ENCODE measurements at places on chromosomes 5 and 9.

DNA sequence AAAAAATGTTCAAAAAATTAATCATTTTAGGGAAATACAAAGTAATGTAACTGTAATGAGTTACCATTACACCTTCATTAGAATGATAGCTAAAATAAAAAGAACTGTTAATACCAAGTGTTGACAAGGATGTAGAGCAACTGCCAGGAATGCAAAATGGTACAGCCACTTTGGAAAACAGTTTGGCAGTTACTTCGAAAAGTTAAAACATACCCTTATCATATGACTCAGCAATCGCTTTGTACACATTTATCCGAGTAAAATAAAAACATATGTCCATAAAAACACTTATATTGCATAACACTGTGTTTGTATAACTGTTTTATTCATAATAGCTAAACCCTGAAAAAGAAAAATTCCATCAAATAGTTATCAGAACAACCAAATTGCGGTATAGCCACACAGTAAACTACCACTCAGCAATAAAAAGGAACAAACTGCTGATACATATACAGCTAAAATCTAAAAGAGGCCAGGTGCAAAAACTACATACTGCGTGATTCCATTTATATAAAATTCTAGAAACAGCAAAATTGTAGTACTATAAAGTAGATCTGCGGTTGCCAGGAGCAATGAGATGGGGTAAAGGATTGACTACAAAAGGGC, 61.7 kb downstream of the RFX3 start:
- no peak for DNase-seq

GRCh38 chr5:111739416-111739815, 17.6 kb downstream of the NREP start:
- no peak for DNase-seq

GRCh38 chr9:132748450-132748849, 78.2 kb downstream of the GTF3C4 start:
- DNase-seq: no peak

GRCh38 chr9:18385696-18386490, 88.1 kb upstream of the ADAMTSL1 start:
- no peak for DNase-seq

DNA sequence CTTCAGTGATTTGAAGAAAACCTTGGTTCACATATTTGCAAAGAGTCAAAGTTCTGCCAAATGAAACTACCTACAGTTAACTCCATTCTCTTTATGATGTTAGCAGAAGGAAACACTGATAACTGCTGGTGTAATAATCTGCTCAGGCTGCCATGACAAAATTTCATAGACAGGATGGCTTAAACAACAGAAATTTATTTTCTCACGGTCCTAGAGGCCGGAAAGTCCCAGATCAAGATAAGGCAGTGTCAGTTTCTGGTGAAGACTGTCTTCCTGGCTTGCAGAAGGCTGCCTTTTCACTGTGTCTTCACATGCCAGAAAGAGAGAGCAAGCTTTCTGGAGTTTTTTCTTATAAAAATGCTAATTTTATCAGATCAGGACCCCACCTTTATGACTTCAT, 102.4 kb upstream of the PARP8 start:
- DNase-seq: no peak

DNA sequence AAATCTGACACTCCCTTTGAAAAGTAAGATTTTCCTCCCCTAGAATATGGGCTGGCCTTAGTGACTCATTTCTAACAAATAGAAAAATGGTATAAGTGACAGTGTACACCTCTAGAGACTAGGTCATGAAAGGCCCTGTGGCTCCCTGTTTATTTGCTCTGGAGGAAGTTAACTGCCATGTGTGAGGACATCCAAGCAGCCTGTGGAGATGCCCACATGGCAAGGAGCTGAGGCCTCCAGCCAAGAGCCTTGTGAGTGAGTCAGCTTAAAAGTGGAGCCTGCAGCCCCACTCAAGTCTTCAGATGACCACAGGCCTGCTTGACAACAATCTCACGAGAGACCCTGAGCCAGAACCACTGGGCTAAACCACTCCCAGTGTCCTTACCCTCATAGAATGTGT, 128.1 kb upstream of the LHFPL2 start:
- DNase-seq: no peak

- no peak for DNase-seq
Measured at GRCh38 chr5:149387081-149387631, 8.1 kb upstream of the IL17B start.

- no peak for DNase-seq
Measured at GRCh38 chr5:12013351-12013750, 109.1 kb upstream of the CTNND2 start.

GRCh38 chr9:95461448-95462248, 55.1 kb downstream of the PTCH1 start:
- DNase-seq: no peak

- DNase-seq: no peak
Measured at GRCh38 chr9:133140606-133141005, 19.6 kb upstream of the RALGDS start.

GRCh38 chr5:128572051-128572929, 34.2 kb upstream of the FBN2 start:
- DNase-seq: no peak

DNA sequence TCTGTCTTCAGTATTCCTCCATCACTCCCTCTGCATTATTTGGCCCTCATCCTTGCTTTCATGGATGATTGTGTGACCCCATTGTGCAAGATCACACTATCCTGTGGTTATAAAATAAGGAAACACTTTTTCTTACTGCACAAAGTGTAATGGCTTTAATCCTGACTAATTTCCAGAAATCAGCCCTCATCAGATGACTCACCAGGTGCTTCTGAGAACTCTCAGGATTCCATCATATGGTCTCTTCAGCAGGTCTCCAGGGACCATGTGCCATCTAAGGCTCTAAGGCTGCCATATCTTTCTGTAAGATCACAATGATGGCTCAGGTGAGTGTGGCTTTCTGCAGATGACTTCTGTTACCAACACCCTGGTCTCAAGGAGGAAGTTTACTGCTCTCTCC, 27.3 kb upstream of the FER start:
- DNase-seq: no peak

- no peak for DNase-seq
Measured at GRCh38 chr5:125290935-125291334, 544.5 kb upstream of the ZNF608 start.

GRCh38 chr5:140166911-140167310, 8.1 kb upstream of the CYSTM1 start:
- DNase-seq: no peak

- DNase-seq: no peak
Measured at GRCh38 chr9:32293091-32293490, 91.4 kb upstream of the ACO1 start.

GRCh38 chr9:79858508-79858907, 286.7 kb downstream of the TLE4 start:
- DNase-seq: no peak

GRCh38 chr5:143782588-143783386, 29.2 kb upstream of the HMHB1 start:
- DNase-seq: no peak

GRCh38 chr5:138240650-138241385, 27.7 kb upstream of the CDC23 start:
- no peak for DNase-seq

DNA sequence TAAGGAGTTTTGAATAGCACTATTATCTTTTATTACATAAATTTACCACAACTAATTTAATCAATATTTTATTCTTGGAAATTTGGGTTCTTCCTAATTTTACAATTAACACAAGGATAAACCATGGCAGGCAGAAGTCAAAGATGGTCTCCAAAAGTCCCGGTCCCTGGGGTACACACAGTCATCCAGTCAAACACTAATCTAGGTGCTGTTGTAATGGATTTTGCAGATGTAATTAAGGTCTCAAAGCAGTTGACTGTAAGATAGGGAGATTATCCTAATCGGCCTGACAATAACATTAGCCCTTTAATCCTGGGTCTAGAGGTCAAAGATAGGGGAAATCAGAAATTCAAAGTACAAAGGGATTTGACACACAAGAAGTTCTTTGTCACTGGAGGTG, 57.5 kb upstream of the HTR1A start:
- DNase-seq: no peak

DNA sequence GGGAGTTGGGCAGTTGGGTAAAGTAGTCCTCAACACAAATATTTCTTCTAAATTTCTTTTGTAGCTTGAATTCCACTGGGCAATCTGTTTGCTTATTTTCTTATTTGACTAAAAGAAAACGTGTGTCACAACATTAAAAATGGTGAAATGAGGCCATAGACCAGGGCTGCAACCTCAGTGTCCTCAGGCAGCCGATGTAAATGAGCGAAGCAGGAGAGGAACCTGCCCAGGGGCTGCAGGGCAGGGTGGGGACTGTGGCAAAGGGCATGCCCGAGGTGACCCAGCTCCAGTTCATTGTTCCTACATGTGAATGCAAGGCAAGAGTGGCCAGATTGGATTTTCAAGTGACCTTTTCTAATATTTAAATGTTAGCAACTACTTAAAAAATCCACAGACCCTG, 74.7 kb downstream of the TENT4A start:
- no peak for DNase-seq

DNA sequence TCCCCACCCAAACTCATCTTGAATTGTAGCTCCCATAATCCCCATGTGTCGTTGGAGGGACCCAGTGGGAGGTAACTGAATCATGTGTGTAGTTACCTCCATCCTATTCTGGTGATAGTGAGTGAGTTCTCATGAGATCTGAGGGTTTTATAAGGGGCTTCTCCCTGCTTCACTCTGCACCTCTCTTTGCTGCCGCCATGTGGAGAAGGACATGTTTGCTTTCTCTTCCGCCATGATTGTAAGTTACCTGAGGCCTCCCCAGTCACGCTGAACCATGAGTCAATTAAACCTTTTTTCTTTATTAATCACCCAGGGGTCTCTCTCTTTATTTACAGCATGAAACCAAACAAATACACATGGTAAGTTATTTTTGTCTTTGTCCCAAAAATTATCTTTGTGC, 726.1 kb downstream of the CDH18 start:
- DNase-seq: no peak

- DNase-seq: no peak
Measured at GRCh38 chr9:89920131-89920530, 315.3 kb downstream of the GADD45G start.

GRCh38 chr5:59583151-59583809, 310.2 kb downstream of the PDE4D start:
- no peak for DNase-seq

- no peak for DNase-seq
Measured at GRCh38 chr5:4387290-4387689, 752.8 kb upstream of the ADAMTS16 start.

Measured in hypothalamus (tissue), 51 donors.